ENCODE measurements at places on chromosomes 2 and 18. TPM values are rescaled to one million over a fixed set of nuclear protein-coding genes. Genes with fewer than 3 reads are reported as not detected.

NT5C1B gene
- total RNA-seq = not detected

DNA sequence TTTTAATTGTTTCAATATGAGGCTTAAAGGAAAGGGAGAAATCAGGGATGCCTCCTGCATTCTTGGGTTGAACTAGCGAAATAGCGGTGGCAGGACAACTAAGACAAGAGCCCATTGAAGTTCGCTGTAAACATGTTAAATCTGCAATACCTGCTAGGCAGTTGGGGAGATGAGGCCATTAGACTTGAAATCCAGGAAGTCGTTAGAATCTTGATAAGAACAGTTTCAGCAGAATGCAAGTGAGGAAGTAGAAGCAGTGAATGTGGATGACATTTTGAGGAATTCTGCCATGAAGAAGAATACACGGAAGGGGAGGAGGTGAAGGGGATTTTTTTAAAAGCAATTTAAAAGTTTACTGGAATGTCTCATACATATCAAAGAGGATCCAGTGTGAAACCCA is 109.7 kb downstream of the LPIN1 start:
- DNase-seq = no peak

C2orf78 gene
- total RNA-seq = not detected

DNA sequence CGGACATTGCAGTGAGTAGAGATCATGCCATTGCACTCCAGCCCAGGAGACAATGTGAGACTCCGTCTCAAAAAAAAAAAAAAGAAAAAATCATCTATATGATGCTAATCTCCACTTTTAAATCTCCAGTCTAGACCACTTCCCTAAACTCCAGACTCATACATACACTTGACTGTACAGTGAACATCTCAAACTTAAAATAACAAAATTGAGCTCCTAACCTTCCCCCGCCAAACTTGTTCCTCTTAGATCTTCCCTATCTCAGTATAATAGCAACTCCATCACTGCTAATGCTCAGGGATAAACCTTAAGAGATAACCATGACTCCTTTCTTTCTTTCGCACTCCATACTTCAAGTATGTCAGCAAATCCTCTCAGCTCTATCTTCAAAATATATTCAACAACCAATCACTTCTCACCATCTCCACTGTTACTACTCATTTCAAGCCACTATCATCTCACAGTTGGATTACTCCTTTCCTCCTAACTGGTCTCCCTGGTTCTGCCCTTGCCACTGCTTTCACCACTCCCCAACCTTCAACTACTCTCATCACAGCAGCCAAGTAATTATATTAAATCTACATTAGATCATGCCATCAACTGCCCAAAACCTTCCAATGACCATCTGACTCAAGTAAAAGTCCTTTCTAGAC is 12.0 kb downstream of the MEMO1 start:
- no peak for DNase-seq

GRCh38 chr2:27715318-27716210 is 51.9 kb downstream of the SLC4A1AP start:
- no peak for DNase-seq

DNA sequence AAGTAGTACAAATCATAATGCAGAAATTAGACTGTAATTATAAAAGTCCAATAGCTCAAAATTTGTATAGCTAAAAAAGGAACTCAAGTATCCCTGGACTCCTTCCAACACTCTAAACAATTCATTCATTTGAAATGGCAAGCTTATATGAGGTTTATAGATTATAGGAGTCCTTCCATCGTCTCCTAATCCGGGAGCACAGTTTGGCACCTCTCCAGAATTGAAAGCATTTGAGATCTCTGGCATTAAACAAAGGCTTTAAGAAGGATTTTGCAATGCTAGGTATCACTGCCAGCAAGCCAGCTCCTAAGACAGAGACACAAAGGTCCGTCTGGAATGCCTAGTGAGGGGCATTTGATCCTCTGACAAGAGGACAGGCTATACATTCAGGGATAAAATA is 90.9 kb downstream of the ACVR1 start:
- no peak for DNase-seq

- DNase-seq = no peak
Measured at GRCh38 chr2:83633423-83633822, 825.7 kb downstream of the SUCLG1 start.

MC5R gene
- total RNA-seq = not detected

DNA sequence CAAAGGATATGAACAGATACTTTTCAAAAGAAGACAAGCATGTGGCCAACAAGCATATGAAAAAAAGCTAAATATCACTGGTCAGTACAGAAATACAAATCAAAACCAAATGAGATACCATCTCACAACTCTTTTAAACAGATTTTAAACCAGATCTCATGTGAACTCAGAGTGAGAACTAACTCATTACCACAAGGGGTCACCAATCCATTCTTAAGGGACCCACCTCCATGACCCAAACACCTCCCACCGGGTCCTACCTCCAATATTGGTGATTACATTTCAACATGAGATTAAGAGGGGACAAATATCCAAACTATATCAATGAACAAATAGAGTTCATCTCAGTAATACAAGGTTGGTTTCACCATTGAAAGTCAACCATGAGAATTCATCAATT is 319.8 kb upstream of the GULP1 start:
- no peak for DNase-seq

Data from suprapubic skin (tissue), 4 donors.